ENCODE measurements at places on chromosomes 2 and 18. TPM values are rescaled to one million over a fixed set of nuclear protein-coding genes. Genes with fewer than 3 reads are reported as not detected.

CD226 gene
- 65.4 TPM for total RNA-seq

TMEM18 gene
- total RNA-seq, result 34.8 TPM

AGXT gene
- total RNA-seq, result not detected

VWC2L gene
- not detected for total RNA-seq

TEX44 gene
- not detected for total RNA-seq

FAM237A gene
- not detected for total RNA-seq

GYPC gene
- 204 TPM for total RNA-seq

CAPN14 gene
- total RNA-seq, result 0.18 TPM

SCN1A gene
- total RNA-seq, result not detected

GNLY gene
- total RNA-seq, result 26.4 TPM

ALKAL2 gene
- not detected for total RNA-seq

CCDC68 gene
- not detected for total RNA-seq
